ENCODE measurements at places on chromosomes 4 and X.
A peak's percentile ranks its signal among the peaks of the same experiment; 100 is the strongest.

DNA sequence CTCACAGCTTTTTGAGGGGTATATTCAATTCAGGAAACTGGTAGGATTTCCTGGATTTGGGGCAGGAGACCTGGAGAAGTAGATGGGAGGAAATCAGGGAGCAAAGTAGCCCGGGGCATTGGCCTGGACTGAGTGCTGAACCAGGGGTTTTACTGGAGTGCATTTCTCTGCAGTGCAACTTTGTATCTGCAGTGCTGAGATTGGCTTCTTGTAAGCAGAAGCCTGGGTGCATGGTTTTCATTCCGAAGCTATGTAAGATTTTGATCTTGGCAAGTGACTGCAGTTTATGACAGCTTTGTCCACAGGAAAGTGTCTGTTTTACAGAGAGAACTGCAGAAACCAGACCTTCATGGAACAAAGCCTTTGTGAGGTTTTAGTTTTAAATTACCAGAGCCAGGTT lies 158.3 kb downstream of the SPCS3 start:
- H3K27ac ChIP-seq: no peak overlapping the region
- H3K36me3 ChIP-seq: no peaks in the 10 kb centered on the region
- no peaks in the 10 kb centered on the region for H3K27me3 ChIP-seq

DNA sequence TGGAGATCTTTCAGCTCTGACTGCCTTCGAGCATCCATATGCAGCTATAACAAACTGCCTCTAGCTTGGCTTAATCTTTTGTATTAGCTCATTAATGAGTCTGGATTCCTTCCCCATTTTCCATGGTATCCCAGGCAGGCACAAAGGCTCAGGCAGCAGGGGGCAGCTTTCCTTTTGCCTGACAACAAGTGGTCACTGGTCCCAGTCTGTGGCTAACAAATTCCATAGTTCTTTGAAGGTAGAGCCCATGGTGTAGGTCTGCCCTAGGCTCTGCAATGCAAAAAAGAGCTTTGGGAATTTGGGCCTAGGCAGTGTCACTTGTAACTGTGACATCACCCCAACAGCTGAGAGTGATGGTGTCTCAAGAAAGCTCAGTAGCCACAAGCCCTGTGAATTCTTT lies 234.4 kb upstream of the GPC4 start:
- H3K27me3 ChIP-seq: no peaks in the 10 kb centered on the region
- no peak overlapping the region for H3K27ac ChIP-seq
- H3K4me3 ChIP-seq: no peak overlapping the region
- no peak for DNase-seq
- H3K4me1 ChIP-seq: no peaks in the 10 kb centered on the region
- no peaks in the 10 kb centered on the region for H3K36me3 ChIP-seq

DNA sequence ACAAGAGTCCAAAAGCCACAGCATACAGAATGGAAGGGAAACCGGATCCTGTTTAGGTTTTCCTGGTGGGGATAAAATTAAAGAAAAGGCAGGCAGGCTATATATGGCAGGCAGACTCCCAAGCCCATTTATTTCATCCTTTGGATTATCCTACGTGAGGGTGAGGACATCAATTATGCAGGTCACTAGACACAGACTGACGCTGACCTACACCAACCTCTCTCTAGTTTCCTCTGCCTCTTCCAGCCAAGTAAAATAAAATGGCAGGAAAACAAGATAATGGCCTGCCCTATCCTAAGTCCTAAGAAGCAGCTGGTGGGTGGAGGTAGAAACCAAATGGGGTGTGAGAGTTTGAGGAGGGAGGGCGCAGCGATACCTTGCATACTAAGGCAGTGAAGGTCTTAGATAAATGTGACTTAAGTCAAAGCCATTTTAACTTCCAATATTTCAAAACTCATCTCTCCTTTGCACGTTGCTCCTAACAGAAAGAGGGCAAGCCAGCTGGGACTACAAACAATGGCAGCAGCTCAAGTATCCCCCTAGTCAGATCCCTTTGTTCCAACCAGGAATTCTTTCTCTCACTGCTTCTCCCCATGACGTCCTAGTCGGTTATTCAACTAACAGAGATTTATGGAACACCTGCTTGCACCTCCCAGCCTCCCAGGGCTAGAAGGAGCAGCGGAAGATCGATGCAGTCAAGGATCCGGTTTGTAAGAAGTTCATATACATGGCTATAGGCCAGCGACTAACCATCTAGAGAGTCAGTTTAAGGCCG lies 72.8 kb downstream of the IRF2 start:
- H3K27ac ChIP-seq: peak overlapping the region; percentile 67
- DNase-seq: no peak
- no peak overlapping the region for H3K4me3 ChIP-seq
- H3K36me3 ChIP-seq: peaks cover 81% of the 10 kb centered on the region
- H3K27me3 ChIP-seq: no peaks in the 10 kb centered on the region
- H3K4me1 ChIP-seq: no peaks in the 10 kb centered on the region

- H3K36me3 ChIP-seq: no peaks in the 10 kb centered on the region
- peaks cover 9% of the 10 kb centered on the region for H3K4me1 ChIP-seq
- no peaks in the 10 kb centered on the region for H3K27me3 ChIP-seq
- DNase-seq: no peak
- H3K27ac ChIP-seq: peak overlapping the region; percentile 34
Measured at GRCh38 chrX:136202889-136203288, 48.3 kb downstream of the MAP7D3 start.

DNA sequence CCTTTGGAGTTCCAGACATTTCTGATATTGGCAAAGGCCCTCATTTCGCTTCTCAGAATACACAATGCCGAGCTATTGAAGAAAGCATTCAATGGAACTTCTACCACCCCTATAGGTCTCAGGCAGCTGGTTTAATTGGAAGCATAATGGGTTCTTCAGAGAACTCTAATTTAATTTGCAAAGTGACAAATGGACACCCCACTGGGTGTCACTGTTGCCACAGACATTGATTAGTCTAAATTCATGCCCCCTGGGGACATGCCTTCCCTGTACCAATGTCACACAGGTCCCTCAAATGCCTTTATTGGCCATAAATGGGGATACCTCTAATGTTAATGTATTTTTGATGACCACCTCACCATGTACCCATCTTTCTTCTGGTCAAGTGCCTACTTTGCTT lies 22.9 kb upstream of the TMEM255A start:
- H3K4me3 ChIP-seq: no peak overlapping the region
- H3K4me1 ChIP-seq: no peaks in the 10 kb centered on the region
- no peaks in the 10 kb centered on the region for H3K27me3 ChIP-seq
- no peak overlapping the region for H3K27ac ChIP-seq
- DNase-seq: no peak

- peaks cover 79% of the 10 kb centered on the region for H3K27me3 ChIP-seq
- H3K27ac ChIP-seq: no peak overlapping the region
- H3K4me3 ChIP-seq: peak overlapping the region; percentile 36
- H3K36me3 ChIP-seq: no peaks in the 10 kb centered on the region
- peaks cover 25% of the 10 kb centered on the region for H3K4me1 ChIP-seq
Measured at GRCh38 chr4:13548059-13548983, 4.0 kb upstream of the NKX3-2 start.

- DNase-seq: peak; percentile 81
- no peak overlapping the region for H3K4me3 ChIP-seq
- H3K27ac ChIP-seq: no peak overlapping the region
- H3K27me3 ChIP-seq: no peaks in the 10 kb centered on the region
- H3K4me1 ChIP-seq: peaks cover 6% of the 10 kb centered on the region
Measured at GRCh38 chr4:7256984-7257810, 64.9 kb downstream of the SORCS2 start.

- no peak overlapping the region for H3K27ac ChIP-seq
- DNase-seq: no peak
- no peaks in the 10 kb centered on the region for H3K4me1 ChIP-seq
- no peak overlapping the region for H3K4me3 ChIP-seq
- H3K27me3 ChIP-seq: peaks cover 37% of the 10 kb centered on the region
Measured at GRCh38 chrX:103513067-103513466, 6.2 kb downstream of the RAB40A start.

Measured in tibial nerve (tissue), 4 donors.